ENCODE measurements at places on chromosomes 4 and X.

DNA sequence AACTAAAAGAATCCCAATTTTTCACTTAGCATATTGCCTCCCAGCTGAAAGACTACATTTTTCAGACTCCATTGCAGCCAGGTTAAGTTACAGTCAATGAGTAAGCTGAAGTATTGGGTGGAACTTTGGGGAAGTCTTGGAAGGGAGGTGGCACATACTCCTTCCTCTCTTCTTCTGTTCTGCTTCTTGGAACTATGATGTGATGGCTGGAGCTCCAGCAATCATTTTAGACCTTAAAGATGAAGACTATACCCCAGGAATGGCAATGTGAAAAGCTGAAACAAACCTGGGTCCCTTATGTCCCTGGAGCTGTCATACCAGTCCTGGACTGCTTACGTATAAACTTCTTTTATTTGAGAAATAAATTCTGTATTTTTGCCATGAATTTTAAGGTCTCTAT lies 30.8 kb downstream of the SAT1 start:
- no peak for DNase-seq

DNA sequence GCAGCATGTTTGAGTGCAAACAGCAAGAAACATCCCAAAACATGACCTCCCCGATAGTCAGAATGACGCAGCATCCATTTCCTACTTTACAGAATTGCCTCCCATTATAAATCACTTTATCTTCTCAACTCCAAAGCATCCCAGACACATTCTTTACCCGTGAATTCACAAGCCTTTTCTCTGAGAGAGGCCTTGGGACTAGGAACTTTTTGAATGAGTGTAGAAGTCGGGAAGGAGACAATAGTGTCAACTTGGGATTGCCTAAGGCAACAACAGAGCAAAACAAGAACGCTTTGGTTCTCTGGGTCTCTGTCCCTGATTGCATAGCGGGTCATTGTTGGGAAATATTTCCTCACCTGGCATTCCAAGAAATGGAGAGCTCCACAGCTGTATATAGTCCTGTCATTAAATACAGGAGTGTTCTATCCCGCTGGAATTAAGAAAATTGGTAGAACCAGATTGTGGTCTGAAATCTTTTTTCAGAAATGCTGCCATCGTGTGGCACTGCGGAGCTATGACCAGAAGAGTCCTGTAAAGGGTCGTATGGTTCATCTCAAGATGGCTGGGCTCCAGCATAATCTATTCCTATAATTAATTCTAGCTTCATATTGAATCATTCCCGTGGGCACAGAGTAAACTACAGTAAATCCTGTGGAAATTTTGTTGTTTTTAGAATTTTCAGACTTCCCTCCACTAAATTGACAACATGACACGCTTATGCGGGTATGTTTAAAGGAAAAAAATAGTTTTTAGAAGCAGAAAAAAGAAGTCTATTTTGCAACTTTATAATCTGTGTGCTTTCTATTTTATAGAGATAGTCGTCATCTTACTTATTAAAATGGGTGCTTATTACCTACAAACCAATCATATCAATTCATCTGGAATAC lies 2.0 kb upstream of the SPP1 start:
- no peak for DNase-seq

DNA sequence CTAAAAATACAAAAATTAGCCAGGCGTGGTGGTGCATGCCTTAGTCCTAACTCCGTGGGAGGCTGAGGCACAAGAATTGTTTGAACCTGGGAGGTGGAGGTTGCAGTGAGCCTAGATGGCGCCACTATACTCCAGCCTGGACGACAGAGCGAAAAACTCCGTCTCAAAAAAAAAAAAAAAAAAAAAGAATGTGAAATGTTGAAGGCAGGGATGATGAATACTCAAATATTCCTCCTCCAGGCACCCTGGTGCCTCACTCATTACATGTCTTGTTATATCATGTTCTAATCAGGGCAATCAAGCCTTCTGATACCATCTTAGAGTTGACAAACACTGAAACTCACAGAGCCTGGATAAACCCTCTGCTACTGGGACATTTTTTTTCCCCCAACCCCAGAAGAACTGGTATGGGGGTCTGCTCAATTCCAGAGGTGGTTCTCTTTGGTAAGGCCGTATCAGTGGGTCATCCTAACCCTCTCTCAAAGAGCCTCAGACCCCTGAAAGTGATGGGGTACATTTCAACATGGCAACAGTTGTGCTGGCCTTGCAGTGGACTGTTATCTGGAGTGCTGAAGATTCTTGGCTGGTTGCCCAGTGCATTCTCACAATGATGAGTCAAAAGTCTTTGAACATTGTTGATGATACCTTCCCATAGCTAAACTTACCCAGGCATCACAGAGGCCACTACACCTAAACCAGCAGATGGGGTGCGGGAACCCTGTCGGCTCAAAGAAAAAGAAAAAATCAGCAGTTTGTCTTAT lies 2.4 kb upstream of the SH3KBP1 start:
- no peak for DNase-seq

- DNase-seq = no peak
Measured at GRCh38 chr4:81833576-81833975, 361.9 kb upstream of the RASGEF1B start.

DNA sequence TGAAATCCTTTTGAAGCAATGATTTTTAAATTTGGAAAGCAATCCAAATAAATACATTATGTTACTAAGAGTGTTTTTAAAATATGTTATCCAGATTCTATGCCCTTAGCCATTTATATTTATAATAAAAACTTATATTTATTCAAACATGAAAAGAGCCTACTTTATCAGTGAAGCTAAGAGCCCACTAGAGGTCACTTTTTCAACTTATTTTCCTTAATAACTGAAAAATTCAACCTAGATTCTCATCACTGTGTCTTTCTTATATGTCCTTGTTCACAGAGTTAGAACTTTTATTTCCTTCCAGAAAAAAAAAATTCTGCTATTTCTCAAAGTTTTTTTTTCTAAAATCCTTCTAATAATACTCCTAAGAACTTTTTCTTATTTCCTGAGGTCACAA lies 23.9 kb downstream of the PRDM8 start:
- no peak for DNase-seq

- DNase-seq = no peak
Measured at GRCh38 chr4:108846568-108846967, 83.7 kb upstream of the ETNPPL start.

GRCh38 chr4:139889264-139889663 lies 223.6 kb downstream of the MGST2 start:
- DNase-seq = no peak

DNA sequence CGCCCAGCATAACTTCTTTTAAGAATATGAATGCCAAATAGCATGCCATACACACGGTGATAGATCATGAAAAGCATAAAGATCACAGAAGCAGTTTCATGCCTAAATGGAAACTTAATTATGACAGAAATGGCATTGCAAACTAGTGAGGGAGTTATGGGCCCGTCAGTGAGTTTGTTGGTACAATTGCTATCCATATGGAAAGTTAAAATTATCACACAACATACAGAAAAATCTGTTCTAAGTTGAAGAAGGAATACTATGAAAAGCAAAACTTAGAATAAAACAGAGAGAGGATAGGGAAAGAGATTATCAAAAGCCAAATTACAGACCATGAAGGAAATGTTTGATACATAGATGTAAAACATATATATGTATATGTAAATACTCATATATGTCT lies 30.2 kb upstream of the RAP1GDS1 start:
- no peak for DNase-seq

DNA sequence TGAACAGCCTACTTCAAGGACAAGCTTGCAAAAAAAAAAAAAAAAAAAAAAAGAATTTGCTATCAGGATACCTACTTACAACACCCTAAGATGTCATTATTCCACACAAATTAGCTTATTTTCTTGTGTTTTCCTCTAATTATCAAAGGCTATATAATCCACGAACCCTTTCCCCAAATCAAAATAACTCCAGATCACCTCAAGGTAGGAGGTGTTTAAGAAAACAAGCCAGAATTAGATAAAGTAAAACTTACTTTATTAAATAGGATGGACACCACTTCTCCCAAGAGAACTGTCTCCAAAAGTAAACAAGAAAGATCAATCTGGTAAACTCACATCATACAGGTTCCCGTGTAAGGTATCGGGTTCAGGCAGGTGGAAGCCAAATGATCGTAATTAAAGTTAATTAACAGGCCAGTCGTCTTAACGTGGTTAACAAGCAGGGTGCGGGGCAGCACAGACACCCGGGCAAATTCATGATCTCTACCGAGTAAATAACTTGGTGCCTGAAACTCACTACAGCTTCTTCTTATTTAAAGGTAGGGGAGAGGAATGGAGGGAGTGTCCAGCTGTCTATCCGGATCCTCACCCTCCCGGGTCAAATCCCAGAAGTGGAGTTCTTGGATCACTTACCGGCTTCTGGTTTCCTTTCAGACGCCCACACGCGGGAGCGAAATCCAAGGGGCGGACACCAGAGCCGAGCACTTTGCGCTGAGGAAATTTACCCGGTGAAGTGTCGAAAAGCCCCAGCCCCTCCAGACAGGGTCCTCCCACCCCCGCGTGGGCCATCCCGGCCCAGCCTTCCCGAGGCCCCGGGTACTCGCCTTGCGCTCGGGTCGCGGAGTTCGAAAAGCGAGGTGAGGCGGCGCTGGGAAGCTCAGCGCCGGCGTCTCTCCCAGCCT lies 708 bp downstream of the ARAP2 start:
- no peak for DNase-seq

DNA sequence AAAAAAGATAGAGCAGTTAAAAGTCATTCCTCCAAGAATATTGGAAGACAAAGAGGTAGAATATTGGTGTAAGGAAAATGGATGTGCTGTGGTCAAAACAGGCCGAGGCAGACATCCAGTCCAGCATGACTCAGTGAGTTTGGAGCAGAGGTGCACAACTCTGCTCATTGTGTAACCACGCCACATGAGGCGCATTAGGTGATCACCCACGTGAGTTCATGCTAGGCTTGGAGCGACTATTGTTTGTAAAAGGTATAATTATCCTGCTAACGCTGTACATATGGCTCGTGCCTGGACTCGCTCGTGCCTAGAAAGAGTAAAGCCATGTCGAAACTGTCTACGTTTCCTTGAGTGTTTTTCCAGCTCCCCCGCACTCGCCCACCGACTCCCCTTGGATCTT lies 23.9 kb downstream of the C4orf54 start:
- DNase-seq = no peak

- no peak for DNase-seq
Measured at GRCh38 chr4:122777846-122778673, 45.6 kb downstream of the BBS12 start.

GRCh38 chrX:103610282-103610681 lies 2.5 kb downstream of the TCEAL3 start:
- no peak for DNase-seq

DNA sequence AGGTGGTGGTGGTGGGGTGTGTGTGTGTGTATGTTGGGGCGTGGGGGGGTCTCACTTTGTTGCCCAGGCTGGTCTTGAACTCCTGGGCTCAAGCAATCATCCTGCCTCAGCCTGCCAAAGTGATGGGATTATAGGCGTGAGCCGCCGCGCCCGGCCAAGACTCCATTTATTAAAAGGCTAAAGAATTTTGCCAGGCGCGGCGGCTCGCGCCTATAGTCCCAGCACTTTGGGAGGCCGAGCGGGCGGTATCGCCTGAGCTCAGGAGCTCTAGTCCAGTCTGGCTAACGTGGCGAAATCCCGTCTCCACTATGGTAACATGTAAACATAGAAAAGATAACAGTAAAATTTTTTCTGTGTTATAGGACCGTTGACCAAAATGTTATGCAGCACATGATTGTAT lies 3.7 kb upstream of the UBA1 start:
- DNase-seq = no peak

DNA sequence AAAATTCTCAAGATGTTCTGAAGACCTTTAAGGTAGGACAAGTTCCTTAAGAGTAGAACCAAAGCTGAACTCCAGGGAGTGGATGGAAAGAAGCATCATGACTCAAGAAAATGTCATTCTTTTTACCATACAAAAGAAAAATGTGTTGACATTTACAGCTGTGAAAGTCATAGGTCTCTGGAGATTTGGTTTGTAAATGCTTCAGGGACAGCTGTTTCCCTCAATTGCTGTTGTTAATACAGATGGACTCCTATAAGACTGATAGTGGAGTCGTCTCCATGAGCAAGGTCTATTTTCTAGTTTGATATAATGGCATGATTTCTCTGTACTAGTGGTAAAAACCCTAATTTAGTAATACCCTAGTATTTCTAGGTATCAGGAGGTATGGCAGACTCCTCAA lies 101.7 kb downstream of the PHOX2B start:
- no peak for DNase-seq

- DNase-seq = no peak
Measured at GRCh38 chr4:170008371-170008770, 17.8 kb downstream of the MFAP3L start.

- no peak for DNase-seq
Measured at GRCh38 chr4:80361329-80361900, 25.9 kb downstream of the CFAP299 start.

- DNase-seq = no peak
Measured at GRCh38 chr4:94913316-94913715, 155.6 kb downstream of the BMPR1B start.

DNA sequence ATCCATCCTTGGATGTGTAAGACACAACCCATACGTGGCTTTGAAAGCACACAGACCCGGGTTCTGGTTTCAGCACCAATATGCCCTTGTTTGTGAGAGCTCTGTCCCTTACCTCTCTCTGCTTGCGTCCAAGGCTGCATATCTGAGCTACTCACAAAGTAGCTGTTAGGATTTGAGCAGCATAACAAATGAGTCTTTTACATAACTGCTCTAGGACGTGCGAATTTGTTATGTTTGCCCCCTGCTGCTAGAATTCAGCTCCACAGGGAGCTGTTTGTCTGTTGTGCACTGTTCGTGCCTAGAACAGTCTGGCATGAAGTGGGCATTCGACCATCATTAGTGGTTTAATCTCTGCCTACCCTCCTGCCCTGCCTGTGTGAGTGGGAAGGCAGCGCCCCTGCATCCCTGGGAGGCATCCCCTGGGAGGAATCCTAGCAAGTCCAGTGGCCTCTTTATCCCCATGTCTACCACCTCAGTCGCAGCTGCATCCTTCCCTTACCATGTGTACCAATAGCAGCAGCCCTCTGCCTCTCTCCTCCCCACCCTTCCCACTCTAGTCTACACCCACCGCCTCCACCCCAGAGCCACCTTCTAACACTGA lies 42.1 kb downstream of the SLC2A9 start:
- DNase-seq = no peak

All from cerebellar nuclear complex (tissue), 1 donor.